ENCODE measurements at places on chromosomes 7 and 10. TPM values are rescaled to one million over a fixed set of nuclear protein-coding genes. Genes with fewer than 3 reads are reported as not detected.

DNA sequence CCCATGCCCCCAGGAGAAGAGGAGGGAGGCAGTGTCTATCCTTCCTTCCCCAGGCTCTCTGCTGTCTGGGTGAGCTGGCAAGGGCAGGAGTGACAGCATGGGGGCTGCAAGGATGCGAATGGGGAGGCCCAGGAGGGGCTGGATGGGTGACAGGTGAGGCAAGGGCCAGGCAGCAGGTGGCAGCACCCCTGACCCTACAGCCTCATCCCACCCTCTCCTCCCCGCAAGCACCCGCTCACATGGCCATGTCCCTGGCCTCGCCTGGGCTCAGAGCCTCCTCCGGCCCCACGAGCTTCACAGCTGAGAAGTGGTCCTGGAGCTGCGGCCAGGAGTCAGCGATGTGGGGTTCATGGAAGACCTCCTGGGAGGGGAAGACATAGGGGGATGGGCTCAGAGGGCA is 5.4 kb downstream of the PLOD3 start:
- H3K4me3 ChIP-seq: no peak overlapping the region
- H3K36me3 ChIP-seq: peaks cover 10% of the 10 kb centered on the region
- no peaks in the 10 kb centered on the region for H3K27me3 ChIP-seq
- peaks cover 13% of the 10 kb centered on the region for H3K4me1 ChIP-seq
- no peak overlapping the region for H3K27ac ChIP-seq

The PDZD8 gene
- total RNA-seq: 13.6 TPM

The EBF3 gene
- not detected for total RNA-seq

The GIMAP8 gene
- total RNA-seq: 9.7 TPM

DNA sequence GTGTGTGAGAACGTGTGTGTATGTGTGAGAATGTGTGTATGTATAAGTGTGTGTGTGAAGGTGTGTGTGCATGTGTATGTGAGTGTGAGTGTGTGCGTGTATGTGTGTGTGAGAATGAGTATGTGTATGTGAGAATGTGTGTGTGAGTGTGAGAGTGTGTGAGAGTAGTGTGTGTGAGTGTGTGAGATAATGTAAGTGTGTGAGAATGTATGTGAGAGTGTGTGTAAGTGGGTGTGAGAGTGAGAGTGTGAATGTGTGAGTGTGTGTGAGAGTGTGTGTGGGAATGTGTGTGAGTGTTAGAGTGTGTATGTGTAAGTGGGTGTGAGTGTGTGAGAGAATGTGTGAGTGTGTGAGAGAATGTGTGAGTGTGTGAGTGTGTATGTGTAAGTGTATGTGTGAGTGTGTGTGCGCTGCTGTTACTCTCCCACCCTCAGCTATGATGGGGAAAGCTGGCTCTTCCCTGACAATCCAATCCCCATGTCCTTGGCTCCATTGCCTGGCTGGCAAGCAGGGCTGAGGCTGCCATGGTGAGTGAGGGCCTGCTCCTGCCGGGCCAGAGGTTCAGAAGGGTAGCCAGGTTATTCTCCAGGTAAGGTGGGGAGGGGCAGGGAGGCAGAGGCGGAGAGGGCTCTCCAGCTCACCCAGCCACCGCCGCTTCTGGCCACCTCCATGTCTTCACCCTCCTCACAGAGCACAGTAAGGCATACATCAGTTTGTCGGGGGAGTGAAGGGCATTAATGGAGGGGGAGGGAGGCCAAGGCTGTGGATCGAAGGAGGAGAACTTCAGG is 72.6 kb upstream of the PCBD1 start:
- DNase-seq: no peak
- H3K27me3 ChIP-seq: peaks cover 5% of the 10 kb centered on the region
- no peak overlapping the region for H3K27ac ChIP-seq
- no peak overlapping the region for H3K4me3 ChIP-seq
- H3K36me3 ChIP-seq: no peaks in the 10 kb centered on the region
- H3K4me1 ChIP-seq: no peaks in the 10 kb centered on the region

GRCh38 chr7:128347647-128348097 is 4.0 kb upstream of the RBM28 start:
- H3K27ac ChIP-seq: no peak overlapping the region
- no peak overlapping the region for H3K4me3 ChIP-seq
- no peaks in the 10 kb centered on the region for H3K36me3 ChIP-seq

DNA sequence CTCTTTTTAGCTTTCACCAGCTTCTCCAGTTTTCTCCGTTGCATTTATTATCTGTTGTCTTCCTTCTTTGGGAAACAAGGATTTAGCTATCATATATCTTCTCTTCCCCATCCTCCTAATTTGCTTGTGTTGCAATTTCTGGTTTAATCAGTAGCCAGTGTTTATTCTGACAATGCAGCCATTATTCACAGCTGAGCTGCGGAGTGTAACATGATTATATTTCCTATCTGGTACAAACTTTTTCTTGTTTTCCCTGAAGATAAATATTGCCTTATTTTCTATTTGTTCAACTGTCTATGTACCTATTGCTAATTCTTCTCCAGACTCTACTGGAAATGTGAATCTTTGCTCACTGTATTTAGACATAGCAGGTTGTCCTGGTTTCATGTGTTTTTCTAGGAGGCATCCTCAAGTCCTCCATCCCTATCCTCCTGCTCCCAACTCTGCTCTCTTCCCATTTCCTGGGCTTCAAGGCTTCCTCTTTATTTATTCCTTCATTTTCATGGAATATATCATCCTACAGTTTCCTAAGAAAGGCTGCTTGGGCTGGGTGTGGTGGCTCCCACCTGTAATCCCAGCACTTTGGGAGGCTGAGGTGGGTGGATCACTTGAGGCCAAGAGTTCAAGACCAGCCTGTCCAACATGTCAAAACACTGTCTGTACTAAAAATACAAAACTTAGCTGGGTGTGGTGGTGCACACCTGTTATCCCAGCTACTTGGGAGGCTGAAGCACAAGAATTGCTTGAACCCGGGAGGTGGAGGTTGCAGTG is 72.4 kb upstream of the KDM7A start:
- DNase-seq: no peak
- no peak overlapping the region for H3K4me3 ChIP-seq
- no peak overlapping the region for H3K27ac ChIP-seq
- H3K36me3 ChIP-seq: no peaks in the 10 kb centered on the region
- H3K27me3 ChIP-seq: no peaks in the 10 kb centered on the region

DNA sequence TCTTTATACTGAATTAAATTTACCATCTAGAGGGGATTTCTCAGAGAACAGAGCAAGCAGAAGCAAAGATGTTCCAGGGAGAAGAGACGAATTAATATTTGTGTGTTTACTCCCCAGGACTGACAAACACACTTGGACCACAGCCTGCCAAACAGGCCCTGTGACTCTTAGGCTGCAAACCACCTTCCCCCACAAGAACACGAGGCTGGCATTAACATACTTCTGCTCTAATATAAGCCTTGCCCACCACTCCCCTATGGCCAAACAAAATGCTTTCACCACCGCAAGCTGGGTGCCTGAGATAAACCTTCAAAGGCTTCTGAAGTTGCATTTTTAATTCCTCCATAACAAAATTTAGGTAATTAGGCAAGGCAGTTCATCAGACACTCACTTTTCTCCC is 88.4 kb downstream of the FGFR2 start:
- H3K4me1 ChIP-seq: no peaks in the 10 kb centered on the region
- H3K36me3 ChIP-seq: no peaks in the 10 kb centered on the region
- H3K27ac ChIP-seq: no peak overlapping the region
- no peak overlapping the region for H3K4me3 ChIP-seq
- H3K27me3 ChIP-seq: peaks cover 2% of the 10 kb centered on the region

The CALU gene
- 33.0 TPM for total RNA-seq

The SPDYE9 gene
- not detected for total RNA-seq

DNA sequence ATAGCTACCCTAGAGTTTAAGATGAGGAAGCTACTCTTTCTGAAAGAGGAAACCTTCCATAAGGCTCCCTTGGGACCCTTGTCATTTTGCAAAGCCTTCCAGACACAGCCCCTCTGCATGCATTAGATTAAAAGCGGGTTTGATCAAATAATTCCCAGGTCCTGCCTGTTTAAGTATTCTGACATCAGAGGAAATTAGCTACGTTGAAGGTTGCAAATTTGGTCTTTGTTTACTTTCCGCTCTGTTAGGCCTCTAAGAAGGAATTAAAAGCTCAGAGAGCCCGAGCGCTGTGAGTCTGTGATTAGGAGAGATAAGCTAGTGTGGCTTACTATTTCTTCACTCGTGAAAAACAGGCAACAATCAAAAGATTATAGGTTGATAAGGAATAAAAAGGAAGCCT is 1.4 kb upstream of the THSD7A start:
- peaks cover 12% of the 10 kb centered on the region for H3K4me1 ChIP-seq
- H3K27ac ChIP-seq: no peak overlapping the region
- peaks cover 38% of the 10 kb centered on the region for H3K27me3 ChIP-seq
- no peak for DNase-seq
- no peaks in the 10 kb centered on the region for H3K36me3 ChIP-seq

The GNG11 gene
- total RNA-seq: not detected

GRCh38 chr10:117617659-117618058 is 75.1 kb downstream of the EMX2 start:
- peaks cover 15% of the 10 kb centered on the region for H3K27me3 ChIP-seq
- DNase-seq: no peak
- no peaks in the 10 kb centered on the region for H3K4me1 ChIP-seq
- H3K27ac ChIP-seq: no peak overlapping the region
- no peaks in the 10 kb centered on the region for H3K36me3 ChIP-seq
- no peak overlapping the region for H3K4me3 ChIP-seq

Data from activated naive CD4-positive, alpha-beta T cell treated with anti-CD3 and anti-CD28 coated beads for 36 hours (primary cell).